NCI-H2029 treated with DMSO at 0.1 percent for 48 hours (cell line): ENCODE measurements at places on chromosomes 13 and 19.

DNA sequence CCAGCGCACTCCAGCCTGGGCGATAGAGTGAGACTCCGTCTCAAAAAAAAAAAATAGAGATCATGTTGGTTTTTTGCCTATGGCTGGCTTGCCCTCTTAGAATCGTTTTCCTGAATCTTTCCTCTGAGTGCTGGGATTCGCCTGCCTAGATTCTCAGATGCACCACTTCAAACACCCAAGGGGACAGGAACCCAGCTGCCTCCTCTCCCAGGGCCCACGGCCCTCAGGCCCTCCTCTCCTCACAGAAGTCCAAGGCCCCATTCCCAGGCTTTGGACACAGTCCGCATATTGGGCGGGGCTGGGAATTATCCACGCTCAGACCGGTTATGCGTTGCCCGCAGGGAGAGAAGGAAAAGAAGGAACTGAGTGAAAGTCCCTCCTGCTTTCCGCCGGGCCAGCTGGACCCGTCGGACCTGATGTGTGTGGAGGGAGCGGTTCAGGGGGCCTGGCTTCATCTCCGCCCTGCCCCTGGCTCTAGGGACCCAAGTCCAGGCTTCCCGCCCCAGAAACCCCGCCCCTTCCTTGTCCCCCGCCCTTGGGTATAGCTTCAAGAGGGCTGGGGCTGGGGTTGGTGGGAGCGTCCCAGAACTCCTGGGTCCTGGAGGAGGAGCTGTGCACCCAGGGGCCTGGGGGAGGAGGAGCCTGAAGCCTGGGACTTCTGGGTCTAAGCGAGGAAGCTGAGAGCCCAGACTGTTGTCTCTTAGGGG is 5.8 kb downstream of the PPFIA3 start:
- DNase-seq, result no peak

GRCh38 chr13:33079960-33080359 is 63.7 kb downstream of the KL start:
- no peak for DNase-seq

GRCh38 chr19:31270897-31271296 is 78.3 kb downstream of the TSHZ3 start:
- no peak for DNase-seq

DNA sequence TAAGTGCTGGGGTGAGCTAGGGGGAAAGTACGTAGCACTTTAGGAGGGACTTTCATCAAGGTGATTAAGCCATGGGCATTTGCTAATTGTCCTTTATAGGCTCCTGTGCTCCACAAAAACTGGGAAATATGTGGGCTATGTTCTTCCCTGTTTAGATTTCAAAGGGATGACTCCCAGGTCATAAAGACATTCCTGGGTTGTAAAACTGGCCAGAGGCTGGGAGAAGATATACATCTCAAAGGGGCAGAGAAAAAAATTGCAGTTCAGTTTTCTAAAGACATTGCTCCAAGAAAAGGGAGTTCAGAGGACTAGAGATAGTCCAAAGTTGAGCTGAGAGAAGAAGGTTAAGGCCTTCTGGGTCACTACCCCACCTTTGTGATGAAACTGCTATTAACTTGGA is 204.8 kb downstream of the MYO16 start:
- DNase-seq, result no peak

- no peak for DNase-seq
Measured at GRCh38 chr13:30113983-30114570, 193.3 kb downstream of the KATNAL1 start.

DNA sequence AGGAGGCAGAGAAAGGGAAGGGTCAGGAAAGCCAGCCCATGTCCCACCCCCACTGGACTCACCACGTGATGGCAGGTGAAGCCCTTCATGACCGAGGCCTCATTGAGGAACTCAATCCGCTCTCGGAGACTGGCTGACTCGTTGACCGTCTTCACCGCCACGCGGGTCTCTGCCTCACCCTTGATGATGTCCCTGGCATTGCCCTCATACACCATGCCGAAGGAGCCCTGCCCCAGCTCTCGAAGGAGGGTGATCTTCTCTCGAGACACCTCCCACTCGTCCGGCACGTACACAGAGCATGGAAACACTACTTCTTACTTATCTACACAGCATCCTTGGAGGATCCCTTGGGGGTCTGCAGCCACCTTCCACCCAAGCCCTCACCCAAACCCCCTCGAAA is 55.7 kb downstream of the ZNF557 start:
- no peak for DNase-seq

DNA sequence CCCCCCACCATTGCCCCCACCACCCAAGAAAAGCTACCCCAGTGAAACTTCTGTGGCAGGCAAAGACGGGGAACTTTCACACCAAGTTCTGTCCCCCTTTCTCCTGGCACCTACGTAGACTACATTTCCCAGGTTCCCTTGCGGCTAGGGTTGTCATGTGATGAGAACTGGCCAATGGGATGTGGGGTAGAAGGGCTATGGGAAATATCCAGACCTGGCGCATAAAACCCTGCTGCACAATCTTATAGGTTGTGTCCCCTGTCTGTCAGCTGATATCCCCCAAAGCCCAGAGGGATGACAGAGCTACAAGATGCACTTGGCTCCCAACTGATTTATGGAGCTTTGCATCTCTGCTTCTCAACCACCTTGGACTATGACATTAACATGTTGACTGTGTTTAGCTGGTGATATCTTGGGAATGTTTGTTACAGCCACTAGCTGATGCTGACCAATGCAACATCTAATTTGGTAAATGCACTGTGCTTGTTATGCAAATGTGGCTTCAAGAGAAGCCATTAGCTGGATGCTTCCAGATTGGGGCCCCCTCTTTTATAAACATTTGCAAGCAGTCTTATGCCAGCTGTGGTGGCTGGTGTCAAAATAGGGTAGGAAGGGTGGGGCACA is 6.1 kb downstream of the SH2D3A start:
- no peak for DNase-seq

- DNase-seq, result no peak
Measured at GRCh38 chr19:35860818-35861639, 4.3 kb downstream of the KIRREL2 start.

- DNase-seq, result no peak
Measured at GRCh38 chr13:101090287-101090686, 326.0 kb downstream of the NALCN start.

- DNase-seq, result no peak
Measured at GRCh38 chr13:76687467-76687866, 198.7 kb downstream of the KCTD12 start.

- DNase-seq, result peak; percentile 34
Measured at GRCh38 chr19:7295912-7296536, 1.8 kb upstream of the INSR start.

DNA sequence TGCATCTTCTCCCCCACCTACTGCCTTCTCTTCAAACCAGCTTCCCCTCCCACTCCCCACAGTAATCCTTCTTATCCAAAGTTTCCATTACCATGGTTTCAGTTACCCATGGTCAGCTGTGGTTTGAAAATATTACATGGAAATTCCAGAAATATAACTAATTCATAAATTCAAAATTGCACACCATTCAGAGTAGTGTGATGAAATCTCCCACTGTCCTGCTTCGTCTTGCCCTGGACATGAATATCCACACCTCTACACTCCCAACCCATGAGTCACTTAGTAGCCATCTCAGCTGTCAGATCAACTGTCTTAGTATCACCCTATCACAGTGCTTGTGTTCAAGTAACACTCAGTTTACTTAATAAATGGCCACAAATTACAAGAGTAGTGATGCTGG is 3.8 kb upstream of the KCTD12 start:
- no peak for DNase-seq

- no peak for DNase-seq
Measured at GRCh38 chr19:18233224-18233825, 7.1 kb upstream of the PDE4C start.

- DNase-seq, result peak; percentile 84
Measured at GRCh38 chr13:110126391-110126961, 180.5 kb downstream of the COL4A1 start.

- DNase-seq, result no peak
Measured at GRCh38 chr13:35143123-35143522, 201.1 kb downstream of the NBEA start.

GRCh38 chr19:31164791-31165251 is 184.4 kb downstream of the TSHZ3 start:
- no peak for DNase-seq

DNA sequence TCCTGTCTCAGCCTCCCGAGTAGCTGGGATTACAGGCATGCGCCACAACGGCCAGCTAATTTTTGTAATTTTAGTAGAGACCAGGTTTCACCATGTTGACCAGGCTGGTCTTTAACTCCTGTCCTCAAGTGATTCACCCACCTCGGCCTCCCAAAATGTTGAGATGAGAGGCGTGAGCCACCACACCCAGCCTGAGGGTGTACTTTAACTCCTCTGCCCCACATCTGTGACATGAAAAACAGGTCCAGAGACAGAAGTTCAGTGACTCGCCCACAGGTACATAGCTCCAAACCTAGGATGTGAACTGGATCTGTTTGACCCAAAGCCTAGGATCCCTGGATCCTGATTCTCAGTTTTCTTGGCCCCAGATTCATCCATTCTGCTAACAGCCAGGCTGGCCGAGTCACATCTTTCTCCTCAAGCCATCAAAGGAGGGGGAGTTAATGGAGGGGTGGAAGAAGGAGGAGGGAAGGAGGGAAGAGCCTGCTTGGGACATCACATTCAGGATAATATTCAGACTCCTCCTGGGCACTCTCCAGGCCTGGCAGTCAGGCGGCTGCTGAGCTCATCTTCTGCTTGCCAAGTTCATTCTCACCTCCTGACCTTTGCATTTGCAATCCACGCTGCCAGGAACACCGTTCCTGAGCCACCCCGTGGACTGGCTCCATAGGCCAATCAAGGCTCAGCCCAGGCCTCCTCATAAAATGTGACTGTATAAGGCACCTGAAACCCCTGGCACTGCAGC is 3.1 kb downstream of the SPC24 start:
- no peak for DNase-seq

DNA sequence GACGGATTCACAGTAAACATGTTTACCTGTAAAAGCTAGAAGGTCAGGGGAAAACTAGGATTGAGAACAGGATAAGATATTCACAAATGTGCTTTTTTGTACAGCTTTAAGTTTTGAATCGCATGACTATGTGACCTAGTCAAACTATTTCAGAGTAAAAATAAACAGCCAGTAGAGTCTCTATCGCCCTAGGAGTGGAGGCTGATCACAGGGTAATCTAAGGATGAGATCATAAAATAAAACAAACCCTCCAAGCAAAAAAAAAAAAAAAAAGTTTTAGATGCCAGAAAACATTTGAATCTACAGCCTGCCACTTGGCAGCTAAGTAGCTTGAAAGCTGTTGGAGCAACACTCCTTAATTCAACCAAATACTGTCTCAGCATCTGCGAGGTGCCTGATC is 26.8 kb downstream of the ZNF350 start:
- no peak for DNase-seq

DNA sequence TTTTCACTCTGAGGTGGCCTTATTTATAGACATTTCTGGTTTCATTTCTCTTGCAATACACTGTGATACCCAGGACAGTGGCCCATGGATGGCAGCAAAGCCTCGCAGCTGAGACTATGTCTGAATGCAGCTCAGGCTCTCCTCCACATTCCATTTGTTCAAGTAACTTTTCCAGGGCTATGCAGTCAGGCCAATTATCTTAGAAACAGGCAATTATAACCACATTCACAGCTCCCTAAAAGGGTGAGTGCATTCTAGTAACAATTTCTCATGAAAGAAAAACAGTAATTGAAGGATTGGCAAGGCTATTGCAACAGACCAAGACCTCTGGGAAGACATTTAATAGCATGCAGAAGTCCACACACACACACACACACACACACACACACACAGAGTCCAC is 264.0 kb downstream of the TBC1D4 start:
- no peak for DNase-seq

DNA sequence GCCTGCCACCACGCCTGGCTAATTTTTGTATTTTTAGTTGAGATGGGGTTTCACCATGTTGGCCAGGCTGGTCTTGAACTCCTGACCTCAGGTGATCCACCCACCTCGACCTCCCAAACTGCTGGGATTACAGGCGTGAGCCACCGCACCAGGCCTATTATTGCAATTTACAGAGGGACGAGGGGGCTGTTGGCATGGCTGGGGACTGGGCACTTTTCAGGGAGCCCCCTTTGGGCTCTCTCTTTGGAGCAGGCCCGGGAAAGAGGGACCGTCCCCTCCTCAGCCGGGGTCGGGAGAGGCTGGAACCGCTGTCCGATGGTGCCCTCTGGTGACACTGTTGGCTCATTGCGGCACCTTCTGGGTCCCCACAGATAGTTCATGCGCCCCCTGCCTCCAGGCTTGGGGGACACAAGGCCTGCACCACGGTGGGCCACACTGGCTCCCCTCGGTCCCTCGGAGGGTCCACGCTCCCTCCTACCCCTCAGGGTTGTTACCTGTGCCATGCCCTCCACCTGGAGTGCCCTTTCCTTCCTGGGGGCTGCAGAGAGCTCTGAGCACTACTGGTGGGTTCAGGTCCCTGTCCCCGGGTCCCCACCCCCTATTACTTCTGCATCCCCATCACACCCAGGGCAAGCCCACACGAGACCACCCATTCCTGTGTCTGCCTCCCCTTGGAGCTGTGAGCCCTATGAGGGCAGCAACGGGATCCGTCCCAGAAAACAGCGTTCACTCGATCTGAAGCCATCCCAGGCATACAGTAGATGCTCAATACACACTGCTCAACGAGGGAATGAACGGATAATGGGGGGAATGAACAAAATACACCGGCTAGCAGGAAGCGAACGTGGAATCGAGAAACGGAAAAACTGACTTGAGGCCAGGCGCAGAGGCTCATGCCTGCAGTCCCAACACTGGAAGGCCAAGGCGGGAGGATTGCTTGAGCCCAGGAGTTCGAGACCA is 12.5 kb downstream of the FEM1A start:
- no peak for DNase-seq

- DNase-seq, result no peak
Measured at GRCh38 chr13:43044720-43045301, 21.4 kb downstream of the DNAJC15 start.

- DNase-seq, result no peak
Measured at GRCh38 chr13:106630162-106630561, 62.2 kb upstream of the ARGLU1 start.

- DNase-seq, result no peak
Measured at GRCh38 chr13:40235160-40235796, 431.2 kb downstream of the FOXO1 start.

DNA sequence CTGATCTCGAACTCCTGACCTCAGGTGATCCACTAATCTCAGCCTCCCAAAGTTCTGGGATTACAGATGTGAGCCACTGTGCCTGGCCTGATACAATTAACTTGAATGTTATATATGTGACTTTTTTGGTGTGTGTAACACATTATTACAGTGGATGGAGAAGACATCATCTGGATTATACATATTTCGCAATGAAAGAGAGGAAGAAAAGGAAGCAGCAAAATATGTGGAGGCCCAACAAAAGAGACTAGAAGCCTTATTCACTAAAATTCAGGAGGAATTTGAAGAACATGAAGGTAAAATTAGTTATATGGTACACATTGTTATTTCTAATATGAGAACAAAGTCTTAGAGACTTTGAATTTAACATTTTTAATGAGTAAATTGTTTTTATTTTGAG is 55.5 kb downstream of the BRCA2 start:
- DNase-seq, result no peak

- no peak for DNase-seq
Measured at GRCh38 chr19:4327877-4328242, 10.8 kb downstream of the STAP2 start.

- no peak for DNase-seq
Measured at GRCh38 chr13:110881839-110882627, 32.8 kb downstream of the ANKRD10 start.

- no peak for DNase-seq
Measured at GRCh38 chr19:33960566-33960965, 163.9 kb downstream of the KCTD15 start.
